ENCODE measurements at places on chromosomes 1 and 21.
A peak's percentile ranks its signal among the peaks of the same experiment; 100 is the strongest.

- no peak for DNase-seq
Observed at GRCh38 chr21:43923391-43923790, 58.4 kb downstream of the AGPAT3 start.

DNA sequence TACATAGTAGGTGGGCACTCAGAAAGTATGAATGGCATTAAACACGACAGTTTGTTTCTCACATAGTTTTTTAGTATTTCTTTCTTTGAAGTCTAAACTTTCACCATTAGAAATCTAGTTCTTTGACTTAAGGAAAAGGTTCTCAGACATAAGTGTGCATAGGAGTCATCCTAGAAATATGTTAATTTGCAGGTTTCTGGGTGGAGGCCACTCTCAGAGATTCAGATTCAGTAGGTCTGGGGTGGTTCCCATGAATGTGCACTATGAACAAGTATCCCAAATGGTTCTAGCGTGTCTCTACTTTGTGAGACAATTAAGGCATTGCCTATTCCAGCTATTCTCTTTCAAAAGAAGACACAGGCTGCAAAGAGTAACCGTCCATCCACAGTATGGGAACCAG lies 119.3 kb downstream of the NGF start:
- no peak for DNase-seq

GRCh38 chr1:97877307-97877706 lies 43.5 kb downstream of the DPYD start:
- DNase-seq, result no peak

DNA sequence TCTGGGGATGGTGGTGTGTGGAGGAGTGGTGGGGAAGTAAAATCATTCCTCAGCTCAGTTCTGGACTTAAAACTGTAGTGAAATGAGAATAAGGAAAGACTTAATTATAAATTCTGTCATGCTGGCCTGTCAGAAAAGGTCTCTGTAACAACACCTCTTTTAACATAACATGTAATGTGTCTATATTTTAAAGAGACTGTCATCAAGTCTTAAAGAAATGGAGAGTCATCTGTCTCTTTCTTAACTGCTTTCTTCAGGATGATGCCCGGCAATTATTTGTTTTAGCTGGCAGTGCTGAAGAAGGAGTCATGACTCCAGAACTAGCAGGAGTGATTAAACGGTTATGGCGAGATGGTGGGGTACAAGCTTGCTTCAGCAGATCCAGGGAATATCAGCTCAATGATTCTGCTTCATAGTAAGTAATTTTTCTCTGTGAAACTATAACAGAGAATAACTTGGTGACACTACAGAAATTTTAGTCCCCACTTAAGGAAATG lies 30.6 kb downstream of the GNAI3 start:
- DNase-seq, result no peak

DNA sequence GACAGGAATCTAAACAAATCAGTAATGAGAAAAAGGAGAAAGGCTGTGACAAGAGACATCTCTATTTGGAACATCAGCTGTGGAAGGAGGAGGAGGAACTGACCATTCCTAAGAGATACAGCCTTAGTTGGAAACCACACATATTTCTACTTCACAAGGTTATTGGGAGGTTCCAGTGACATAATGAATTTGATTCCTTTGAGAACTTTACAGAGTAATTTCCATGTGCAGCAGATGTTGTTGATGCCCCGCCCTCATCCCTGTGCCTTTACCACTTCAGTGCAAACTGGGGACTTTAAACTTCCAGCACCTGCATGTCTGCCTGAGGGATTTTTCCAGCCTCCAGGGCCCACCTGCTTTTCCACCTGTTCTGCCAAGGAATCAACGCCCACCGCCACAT lies 9.3 kb upstream of the ST6GALNAC5 start:
- DNase-seq, result no peak

GRCh38 chr1:24186993-24187790 lies at the start of gene IFNLR1:
Gene IFNLR1 (minus strand): TSS chr1:24187289. CDS start chr1:24187248, 41 bp downstream.
- peak; percentile 78 for DNase-seq

GRCh38 chr1:44237721-44238457 lies 24.6 kb downstream of the DMAP1 start:
- peak; percentile 28 for DNase-seq

GRCh38 chr1:80282536-80282935 lies 1276.0 kb upstream of the ADGRL4 start:
- DNase-seq, result no peak

DNA sequence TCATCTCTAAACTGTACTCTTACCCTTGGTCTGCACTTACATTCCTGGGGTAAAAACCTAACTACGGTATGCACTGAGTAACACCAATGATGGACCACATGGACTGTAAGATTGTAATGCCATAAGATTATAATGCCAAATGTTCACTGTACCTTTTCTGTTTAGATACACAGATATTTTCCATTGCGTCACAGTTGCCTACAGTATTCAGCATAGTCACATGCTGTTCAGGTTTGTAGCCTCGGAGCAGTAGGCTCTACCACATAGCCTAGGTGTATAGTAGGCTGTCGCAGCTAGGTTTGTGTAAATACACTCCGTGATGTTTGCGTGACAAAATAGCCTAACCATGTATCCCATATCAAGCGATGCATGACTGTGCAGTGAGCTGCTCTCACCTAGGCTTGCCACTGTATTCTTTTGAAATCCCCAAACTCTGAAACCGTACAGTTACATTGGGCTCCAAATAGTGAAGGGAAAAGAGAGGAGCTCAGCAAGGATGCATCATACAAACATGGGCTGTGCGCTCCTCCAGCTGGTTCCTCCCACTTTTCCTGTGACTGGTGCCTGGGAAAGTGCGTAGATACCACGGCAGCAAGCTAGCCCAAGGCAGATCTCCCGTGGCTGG lies 35.2 kb downstream of the CFAP57 start:
- DNase-seq, result no peak

DNA sequence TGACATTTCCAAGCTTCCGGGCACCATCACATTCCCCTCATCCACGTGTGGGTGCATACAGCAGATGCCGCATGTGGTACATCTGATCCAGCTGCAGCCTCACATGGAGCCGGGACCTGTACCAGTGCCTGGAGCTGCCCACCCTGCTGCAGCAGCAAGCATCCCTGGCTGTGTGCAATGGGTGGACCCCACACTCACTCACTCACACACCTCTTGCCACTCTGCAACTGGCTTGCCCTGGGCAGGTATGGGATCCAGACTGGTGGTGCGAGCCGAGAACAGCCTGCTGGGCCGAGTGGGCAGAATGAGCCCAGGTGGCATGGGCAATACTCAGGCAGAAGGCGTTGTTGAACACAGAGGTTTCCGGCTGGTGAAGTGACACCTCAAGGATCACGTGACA lies 75.0 kb downstream of the DPYD start:
- no peak for DNase-seq

DNA sequence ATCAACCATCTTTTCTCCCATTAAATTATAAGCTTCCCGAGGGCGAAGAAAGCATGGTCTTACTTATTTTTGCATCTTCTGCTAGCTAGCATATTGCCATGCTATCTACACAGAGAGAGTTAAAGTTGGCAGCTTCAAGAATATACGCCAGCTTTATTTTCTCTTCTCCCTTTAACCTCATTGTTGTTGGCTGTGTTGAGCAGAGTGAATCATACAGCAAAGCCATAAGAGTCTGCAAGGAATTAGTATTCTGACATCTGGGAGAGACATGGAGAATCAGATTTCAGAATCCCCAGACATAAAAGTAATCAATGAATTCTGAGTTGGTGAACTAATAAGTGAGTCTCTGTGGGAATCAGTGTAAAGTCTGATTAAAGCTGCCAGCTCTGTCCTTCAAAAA lies 649.6 kb upstream of the PTBP2 start:
- no peak for DNase-seq

- peak; percentile 65 for DNase-seq
Observed at GRCh38 chr1:172699111-172699510, 40.2 kb downstream of the FASLG start.

DNA sequence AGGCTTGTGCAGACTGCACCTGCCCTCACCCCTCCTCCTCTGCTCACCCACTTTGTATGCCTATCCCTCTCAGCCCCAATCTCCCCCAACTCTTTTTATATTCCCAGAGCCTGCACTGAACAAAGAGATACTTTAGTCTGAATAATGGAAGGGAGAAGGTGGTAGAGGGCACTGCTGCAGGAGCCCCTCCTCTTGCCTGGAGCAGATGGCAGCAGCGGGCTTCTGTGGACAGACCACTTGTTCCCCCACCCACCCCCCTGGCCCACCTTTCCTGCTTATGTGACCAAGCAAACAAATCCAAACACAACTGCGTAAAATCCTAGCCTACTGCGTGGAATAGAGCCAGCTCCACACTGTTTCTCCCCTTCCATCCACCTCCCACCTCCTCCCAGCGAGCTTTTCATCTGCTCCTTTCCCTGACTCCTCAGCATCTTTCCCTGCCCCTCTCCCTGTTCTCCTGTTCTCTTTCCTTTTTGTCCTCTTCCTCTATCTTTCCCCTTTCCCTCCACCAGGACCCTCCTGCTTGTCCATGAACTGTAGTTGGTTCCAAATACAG lies 27.5 kb downstream of the RGS8 start:
- no peak for DNase-seq

GRCh38 chr1:228960705-228961104 lies 225.4 kb downstream of the RHOU start:
- DNase-seq, result no peak

GRCh38 chr1:26094076-26094669 lies 17.5 kb upstream of the PDIK1L start:
- no peak for DNase-seq

- DNase-seq, result no peak
Observed at GRCh38 chr1:242178924-242179708, 180.2 kb upstream of the MAP1LC3C start.

DNA sequence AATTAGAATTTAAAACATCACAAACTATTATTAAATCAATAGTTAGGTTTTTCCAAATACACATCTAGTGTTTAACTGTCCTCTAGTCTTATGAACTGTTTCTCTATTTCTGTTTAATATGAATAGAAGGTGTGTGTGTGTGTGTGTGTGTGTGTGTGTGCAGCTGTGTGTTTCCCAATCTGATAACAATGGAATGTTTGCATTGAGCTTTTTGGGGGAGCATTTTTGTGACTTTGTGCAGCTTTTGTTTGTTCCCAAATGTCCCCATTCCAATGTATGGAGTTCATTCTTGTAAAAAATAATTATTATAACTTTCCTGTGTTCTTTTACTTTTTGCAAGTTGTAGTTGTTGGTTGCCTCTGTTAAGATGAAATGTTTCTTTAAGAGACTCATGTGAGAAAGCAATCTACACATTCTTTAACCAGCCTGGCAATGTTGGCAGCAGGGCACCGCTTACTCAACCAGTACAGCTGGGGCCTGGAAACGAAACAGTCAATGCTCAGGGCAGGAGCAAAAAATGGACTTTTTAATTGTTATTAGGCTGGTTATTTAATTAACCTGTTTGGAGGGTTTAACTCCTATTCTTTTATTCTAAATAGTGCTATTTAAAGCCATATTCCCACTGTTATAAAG lies 354.3 kb downstream of the SRGAP2C start:
- no peak for DNase-seq

DNA sequence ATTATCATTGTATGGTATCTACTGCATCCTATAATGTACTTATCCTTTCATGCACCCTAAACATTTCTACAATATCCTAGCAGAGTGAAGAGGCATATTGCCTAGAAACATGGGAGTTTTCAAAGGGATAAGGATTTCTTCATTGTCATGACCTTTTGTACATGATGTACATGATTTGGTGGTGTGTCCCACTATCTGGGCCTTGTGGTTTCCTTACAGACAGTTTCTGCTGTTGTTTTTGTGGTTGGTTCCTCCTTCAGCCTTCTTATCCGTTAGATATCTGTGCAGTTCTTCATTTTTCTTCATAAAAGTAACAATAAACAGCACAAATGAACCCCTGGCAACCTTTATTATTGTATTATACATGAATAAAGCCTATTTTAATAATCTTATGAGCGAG lies 70.4 kb upstream of the BACH1 start:
- no peak for DNase-seq

DNA sequence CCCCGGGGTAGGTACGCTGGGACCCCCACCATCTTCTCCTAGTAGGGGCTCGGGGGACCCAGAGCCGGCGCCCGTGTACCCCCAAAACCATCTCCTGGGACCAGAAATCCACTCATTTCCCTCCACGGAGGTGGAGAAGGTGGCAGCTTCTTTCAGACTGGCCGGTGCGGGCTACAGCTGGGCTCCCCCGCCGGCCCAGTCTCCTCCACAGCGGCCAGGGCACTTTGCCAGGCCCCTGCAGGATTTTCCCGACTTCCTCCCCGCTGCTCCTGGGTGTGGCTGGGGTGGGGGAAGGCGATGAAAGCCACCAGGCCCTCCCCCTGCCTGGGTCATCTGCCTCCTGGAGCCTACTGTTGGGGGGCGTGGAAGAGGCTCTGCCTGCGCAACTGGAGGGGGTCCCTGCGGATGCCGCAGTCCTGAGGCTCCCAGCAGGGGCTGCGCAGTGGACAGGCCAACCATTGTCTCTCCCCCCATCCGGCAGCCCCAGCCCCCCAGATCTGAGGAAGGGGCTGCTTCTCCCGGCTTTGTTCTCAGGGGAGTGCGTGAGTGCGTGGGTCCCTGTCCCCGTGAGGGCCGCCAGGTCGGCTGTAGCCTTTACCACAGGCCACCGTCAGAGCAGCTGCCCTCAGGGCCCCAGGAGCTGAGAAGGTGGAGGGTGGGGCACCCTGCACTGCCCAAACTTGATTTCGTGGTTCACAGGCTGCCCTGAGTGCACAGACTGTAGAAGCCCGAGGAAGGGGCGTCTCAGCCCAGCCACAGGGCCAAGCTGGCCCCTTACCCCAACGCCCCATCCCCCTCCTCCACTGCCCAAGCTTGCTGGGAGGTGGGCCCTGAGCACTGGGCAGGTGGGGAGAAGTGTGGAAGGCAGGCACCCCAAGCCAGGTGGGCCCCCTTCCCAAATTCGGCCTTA lies 1.3 kb downstream of the AGRN start:
- no peak for DNase-seq

- no peak for DNase-seq
Observed at GRCh38 chr1:58975888-58976287, 192.0 kb upstream of the JUN start.

DNA sequence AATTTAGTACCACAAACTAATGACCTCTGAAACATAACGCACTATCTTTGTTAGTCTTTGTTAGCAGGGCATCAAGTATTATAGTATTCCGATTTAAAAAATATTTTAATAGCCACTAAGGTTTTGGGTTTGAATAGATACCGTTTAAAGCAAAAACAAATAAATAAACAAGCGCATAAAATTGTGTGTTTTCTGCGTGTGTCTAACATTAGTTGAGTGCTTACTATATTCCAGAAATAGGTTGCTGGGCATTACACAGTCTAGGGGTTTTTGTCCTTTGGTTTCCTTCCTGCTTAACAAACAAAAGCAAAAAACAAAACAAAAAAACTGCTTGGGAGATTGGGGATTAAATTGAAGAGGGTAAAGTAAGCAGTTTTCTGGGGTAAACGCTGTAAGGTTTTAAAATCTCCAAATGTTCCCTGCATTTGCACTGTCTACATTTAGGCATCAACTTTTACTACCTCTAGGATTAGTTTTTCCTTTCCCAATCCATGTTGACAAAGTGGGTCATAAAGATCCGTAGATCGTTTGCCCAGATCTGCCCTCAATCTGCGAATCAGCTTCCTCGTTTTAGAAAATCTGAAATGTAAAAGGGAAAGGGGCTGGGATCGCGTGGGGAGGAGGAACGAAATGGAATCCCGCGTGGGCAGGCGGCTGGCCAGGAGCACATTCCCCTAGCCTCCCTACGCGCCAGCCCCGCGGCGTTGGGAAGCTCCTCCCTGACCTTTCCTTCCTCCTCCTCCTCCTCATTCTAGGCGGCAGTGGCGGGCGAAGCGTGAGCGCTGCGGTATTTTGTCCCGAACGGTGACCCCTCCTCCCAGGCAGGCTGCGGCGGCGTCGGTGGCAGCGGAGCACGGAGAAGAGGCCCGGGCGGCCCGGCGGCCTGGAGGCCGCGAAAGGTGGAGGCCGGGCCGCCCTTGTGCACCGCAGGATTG lies at the start of gene KCTD3:
Gene KCTD3, plus strand, starts transcription at position 749 of the 935 bp plus-strand sequence. CDS start 382 bp downstream, outside the sequence.
- peak; percentile 41 for DNase-seq

Measured in stimulated activated CD4-positive, alpha-beta T cell treated with anti-CD3 and anti-CD28 coated beads, Interleukin-12 subunit alpha, Interleukin-12 subunit beta, amount 100 ng/mL, for 48 hours (primary cell).